ENCODE measurements at places on chromosomes 12 and 14.

DNA sequence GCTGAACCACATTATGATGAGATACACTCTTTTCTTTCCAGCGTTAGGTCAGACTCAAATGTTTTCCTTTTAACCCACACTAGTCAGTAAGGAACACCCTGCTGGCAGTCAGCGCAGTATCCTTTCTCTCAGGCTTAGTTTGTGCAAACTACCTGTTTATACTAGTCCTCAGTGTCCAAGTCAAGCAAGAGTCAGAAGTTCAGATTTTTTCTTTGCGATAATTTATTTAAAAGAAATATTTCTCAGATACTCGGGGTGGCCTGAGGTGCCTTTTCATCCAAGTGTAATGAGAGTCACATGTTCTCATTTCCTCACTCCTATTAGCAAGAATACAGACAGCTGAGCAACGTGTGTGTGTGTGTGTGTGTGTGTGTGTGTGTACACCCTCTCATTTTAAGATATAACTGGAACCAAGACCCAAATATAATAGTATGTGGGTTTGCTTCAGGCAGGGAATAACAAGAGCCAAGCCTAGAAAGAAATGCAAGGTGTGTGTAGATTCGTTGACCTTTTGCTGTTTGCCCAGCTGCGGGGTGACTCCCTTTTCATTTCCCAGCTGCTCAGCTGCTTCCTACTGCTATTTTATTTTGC is 182.7 kb downstream of the KICS2 start:
- no peak for DNase-seq

- no peak for DNase-seq
Measured at GRCh38 chr12:1436015-1436414, 158.4 kb downstream of the FBXL14 start.

GRCh38 chr12:66959276-66959675 is 280.4 kb upstream of the GRIP1 start:
- DNase-seq, result no peak

GRCh38 chr12:45351921-45352670 is 136.2 kb downstream of the ANO6 start:
- DNase-seq, result no peak

GRCh38 chr14:72779679-72780078 is 114.2 kb downstream of the DPF3 start:
- no peak for DNase-seq
